ENCODE measurements at places on chromosomes 3 and 15.

- DNase-seq: no peak
Observed at GRCh38 chr15:68126396-68126795, 72.3 kb downstream of the PIAS1 start.

- DNase-seq: no peak
Observed at GRCh38 chr3:46191730-46192129, 16.4 kb downstream of the CCR1 start.

DNA sequence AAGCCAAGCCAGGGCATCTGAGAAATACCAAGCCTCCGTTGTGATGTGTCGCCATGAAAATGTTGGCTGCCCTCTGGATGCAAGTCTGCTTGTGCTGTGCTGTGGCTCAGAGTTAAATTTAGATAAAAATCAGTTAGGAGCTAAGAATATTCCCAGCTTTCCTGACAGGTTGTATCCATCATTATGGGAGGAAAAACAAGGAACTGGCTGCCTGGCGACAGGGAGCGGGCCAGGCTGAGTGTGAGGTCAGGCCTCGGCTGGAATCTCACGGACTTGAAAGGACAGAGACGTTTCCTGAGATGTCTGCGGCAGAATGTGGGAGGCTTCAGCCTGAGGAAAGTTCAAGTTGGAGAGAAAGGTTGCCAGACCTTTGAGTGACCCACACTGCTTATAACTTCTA lies 213.8 kb downstream of the THSD4 start:
- no peak for DNase-seq

DNA sequence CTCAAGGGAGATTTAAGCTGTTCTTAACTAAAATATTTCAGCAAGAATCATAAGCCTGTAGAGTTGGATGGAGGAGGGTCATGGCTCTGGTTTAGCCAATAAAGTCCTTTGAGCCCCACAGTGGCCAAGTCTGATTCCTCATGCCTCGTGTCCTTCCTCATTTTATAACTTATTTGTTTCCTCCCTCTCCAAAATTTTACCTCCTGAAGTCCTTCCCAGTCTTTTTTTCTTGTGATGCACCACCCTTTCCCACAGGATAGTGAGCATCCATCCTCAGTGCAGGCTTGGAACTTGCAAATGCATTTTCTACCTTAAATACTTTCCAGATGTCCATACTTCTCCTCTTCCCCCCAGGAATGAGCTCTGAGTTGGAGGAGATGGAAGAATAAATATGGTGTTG lies 162.7 kb upstream of the AGTR1 start:
- no peak for DNase-seq

- DNase-seq: no peak
Observed at GRCh38 chr3:182807061-182807460, 13.8 kb downstream of the ATP11B start.

GRCh38 chr3:52509753-52510328 lies 14.7 kb downstream of the STAB1 start:
- no peak for DNase-seq

GRCh38 chr15:59543721-59544547 lies 67.6 kb upstream of the GCNT3 start:
- no peak for DNase-seq

GRCh38 chr3:196590279-196590678 lies 21.8 kb downstream of the FBXO45 start:
- no peak for DNase-seq

GRCh38 chr15:47473832-47474231 lies 243.5 kb upstream of the SEMA6D start:
- no peak for DNase-seq

GRCh38 chr3:27888562-27888961 lies 166.4 kb upstream of the EOMES start:
- DNase-seq: no peak

DNA sequence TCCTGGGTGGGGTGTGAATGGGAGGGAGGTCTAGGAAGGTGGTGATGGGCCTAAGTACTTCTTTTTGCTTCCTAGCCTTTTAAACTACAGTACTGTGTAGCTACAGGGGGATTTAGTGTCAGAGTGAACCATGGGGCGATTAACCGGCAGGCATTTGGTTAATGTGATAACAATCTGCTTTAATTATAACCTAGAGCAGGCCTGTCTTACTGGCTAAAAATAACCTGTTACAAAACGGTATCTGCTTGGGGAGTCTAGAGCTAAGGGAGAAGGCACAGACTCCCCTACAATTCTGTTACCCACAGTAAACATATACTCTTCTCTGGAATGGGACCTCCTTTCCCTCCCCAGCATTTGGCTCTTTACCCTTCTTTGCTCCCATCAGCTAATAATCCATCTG lies 85.4 kb downstream of the RBPMS2 start:
- no peak for DNase-seq

- DNase-seq: no peak
Observed at GRCh38 chr3:50095352-50095998, 6.8 kb downstream of the RBM5 start.

DNA sequence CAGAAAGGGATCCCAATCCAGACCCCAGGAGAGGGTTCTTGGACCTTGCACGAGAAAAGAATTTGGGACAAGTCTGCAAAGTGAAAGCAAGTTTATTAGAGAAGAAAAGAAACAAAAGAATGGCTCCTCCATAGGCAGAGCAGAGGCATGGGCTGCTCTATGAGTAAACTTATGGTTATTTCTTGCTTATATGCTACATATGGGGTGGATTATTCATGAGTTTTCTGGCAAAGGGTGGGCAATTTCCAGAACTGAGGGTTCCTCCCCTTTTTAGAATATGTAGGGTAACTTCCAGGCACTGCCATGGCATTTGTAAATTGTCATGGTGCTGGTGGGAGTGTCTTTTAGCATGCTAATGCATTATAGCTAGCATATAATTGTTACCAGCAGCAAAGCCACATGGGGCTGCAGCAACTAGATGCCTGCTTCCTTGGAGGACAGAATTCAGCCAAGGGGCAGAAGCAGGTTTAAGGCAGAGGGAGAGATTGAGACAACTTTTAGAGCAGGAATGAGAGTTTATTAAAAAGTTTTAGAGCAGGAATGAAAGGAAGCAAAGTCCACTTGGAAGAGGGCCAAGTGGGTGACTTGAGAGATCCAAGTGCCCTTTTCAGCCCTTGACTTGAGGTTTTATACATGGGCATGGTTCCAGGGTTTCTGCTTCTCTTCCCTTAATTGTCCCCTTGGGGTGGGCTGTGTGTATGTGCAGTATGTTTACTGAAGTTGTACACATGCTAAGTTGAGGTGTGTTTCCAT lies 41.3 kb downstream of the METTL6 start:
- DNase-seq: no peak

- no peak for DNase-seq
Observed at GRCh38 chr3:138046955-138047354, 37.0 kb downstream of the CLDN18 start.

GRCh38 chr3:113141543-113141942 lies 69.8 kb upstream of the BOC start:
- DNase-seq: no peak

DNA sequence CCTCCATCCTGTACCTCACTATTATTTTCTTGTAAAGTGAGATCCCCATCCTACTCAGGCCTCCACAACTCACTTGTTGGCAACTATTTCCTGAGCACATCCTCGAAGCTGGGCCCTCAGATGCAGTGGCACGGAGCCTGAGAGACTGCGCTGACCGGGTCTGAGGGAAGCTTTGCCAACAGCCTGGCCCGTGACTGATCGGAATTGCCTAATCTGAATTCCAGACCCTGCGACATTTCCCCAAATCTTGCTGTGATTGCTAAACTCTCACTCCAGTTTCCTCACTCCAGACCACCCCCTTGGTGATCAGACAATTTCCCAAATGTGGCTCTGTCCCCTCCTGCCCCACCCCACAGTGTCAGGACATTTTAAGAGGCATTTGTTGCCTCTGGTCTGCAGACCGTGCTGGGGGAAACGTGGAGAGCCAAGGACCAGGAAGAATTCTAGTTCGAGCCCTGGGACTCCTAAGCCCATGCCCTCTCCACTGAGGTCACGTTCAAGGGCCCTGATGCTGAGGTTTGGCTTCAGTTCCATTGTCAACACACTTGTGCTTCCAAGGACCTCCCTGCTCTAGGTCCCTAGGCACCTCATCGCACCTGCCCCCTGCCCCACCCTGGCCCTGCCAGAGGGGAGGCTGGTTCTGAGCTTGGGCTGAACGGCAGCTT lies 22.8 kb downstream of the KLHL25 start:
- no peak for DNase-seq

GRCh38 chr3:153658136-153658535 lies 463.1 kb upstream of the ARHGEF26 start:
- no peak for DNase-seq

- DNase-seq: no peak
Observed at GRCh38 chr3:29789686-29790085, 508.8 kb downstream of the RBMS3 start.

- DNase-seq: no peak
Observed at GRCh38 chr15:54250326-54250725, 272.1 kb downstream of the UNC13C start.

- no peak for DNase-seq
Observed at GRCh38 chr3:69999140-70000027, at the start of gene SAMMSON. TSS of gene SAMMSON (plus strand) at chr3:69999733.

- no peak for DNase-seq
Observed at GRCh38 chr15:98937413-98938104, 70.0 kb downstream of the PGPEP1L start.

- DNase-seq: no peak
Observed at GRCh38 chr3:20890111-20890519, 704.1 kb upstream of the SGO1 start.

DNA sequence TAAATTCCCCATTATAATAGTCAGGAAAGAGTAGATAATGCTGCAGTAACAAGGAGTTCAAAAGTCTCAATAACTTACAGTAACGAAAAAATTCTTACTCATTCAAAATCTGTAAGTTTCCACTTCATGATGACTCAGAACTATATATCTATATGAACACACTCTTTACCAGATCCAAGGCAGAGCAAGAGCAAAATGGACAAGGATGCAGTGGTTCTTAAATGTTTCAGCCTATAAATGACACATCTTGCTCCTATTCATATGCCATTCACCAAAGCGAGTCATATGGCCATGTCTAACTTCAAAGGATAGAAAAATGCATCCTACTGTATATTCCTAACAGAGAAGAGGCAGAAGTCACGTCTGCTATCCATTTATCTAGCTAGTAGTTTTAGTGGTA lies 787.7 kb downstream of the NAALADL2 start:
- no peak for DNase-seq

DNA sequence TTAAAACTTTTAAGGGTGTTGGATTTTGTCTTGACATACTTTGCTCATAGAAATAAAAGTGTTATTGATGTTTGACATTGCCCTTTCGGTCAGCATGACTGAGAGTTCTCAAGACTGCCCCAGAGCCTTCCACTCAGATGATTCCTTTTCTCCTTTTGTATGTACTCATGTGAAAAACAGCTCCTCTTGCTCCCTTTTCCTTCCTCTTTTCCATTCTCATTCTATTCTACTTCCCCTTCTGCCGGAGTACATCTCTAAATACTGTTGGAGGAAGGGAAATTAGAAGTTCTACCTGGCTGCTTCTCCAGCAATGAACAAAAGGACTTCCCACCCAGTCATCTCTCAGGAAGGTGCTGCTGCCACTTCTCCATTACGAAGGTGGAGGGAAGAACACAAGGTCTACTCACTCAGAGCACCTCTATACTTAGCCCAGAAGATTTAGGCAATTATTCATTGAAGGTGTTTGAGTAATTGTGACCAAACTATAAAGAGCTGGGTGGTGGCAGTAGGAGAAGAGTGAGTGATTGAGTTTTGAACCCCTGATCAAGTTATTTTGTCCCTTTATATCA lies 163.8 kb upstream of the MBNL1 start:
- no peak for DNase-seq

GRCh38 chr3:52463416-52463815 lies 8.0 kb downstream of the NISCH start:
- DNase-seq: no peak

DNA sequence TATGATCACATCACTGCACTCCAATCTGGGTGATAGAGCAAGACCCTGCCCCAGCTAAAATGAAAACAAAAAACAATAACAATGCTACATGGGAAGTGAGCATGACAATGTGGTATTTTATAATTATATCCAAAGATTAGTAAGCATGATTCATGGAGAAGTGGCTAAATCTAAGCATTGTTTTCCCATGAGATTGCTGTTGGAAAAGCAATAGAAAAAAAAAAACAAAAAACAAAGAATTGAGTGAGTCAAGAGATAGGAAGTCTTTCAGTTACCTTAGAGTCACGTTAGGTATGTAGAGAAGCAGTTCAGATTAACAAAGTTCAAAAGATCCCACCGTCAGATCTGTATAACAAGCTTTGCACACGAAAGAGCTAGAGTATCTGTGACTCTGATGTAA lies 210.3 kb upstream of the CNTN6 start:
- no peak for DNase-seq

- no peak for DNase-seq
Observed at GRCh38 chr3:109278141-109278540, 38.2 kb downstream of the DPPA2 start.

- no peak for DNase-seq
Observed at GRCh38 chr15:26736502-26737248, 36.2 kb downstream of the GABRB3 start.

DNA sequence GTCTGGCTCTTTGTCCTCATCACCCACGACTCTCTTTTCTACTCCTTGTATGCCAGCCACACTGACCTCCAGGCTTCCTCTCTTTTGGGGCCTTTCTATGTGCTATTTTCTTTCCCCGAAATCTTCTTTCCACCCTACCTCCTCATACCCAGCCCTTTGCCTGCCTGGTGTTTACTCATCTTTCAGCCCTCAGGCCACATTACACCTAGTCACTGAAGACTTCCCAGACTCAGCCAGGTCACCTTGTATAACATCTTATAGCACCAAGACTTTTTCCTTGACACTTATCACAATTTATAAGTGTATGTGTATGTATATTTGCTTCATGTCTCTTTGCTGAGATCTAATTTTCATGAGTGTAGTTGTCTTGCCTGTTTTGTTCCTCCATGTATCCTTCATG lies 396.4 kb downstream of the NLGN1 start:
- no peak for DNase-seq

GRCh38 chr3:115693868-115694267 lies 70.6 kb downstream of the GAP43 start:
- no peak for DNase-seq

DNA sequence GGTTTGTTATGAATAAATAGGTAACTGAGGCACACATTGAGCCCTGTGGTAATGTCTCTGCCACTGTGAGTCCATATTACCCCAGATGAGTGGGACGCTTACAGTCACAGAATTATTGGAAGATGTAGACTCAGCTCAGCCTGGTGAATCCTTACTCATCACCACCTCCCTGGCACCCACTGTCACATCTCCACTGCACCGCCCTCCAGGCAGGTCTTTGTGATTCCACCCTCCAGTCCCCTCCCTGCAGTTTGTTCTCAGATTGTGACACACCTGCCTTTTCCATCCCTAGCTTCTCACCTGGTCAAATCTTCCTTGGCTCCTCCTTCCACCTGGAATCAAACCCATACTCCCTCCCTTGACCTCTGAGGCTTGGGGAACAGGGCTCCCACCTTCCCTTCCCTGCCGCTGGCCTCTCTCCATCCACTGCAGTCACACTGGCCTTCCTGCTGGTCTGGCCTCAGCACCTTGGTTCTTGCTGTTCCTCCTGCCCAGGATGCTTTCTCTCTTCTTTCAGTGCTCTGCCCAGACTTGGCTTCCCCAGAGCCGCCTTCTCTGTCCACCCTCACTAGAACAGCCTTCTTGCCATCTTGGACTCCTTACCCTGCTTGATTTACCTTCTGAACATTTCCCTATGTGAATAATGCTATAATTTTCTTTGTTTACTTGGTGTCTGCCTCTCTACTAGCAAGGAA lies 9.4 kb downstream of the SLC6A20 start:
- no peak for DNase-seq
